Activated CD4-positive, alpha-beta T cell treated with anti-CD3 and anti-CD28 coated beads, Interleukin-2, amount 10 ng/mL, durations not matched to agents 7 days and 5 days (primary cell): ENCODE measurements at places on chromosomes 5 and 9.

DNA sequence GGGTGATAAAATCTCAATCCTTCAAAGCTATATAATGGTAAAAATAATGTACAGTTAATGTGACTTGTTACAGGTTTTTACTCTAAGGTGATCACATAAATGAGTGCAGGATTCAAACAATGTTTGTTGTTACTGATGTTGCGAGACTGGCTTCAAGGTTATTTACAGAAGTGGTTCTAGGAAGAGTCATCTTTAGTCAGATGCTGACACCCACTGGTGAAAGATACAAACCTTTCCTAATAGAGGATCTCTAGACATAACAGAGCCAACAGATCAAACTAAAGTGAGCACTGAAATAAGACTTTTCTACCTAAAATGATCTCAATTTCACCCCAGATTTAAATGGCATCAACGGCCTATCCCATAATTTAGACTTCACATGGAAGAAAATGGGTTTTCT is 20.2 kb downstream of the ARSB start:
- H3K27ac ChIP-seq, result no peak overlapping the region
- no peaks in the 10 kb centered on the region for H3K4me1 ChIP-seq
- peak; percentile 18 for DNase-seq
- no peak overlapping the region for H3K4me3 ChIP-seq
- peaks cover 10% of the 10 kb centered on the region for H3K36me3 ChIP-seq

- no peak for DNase-seq
- H3K4me3 ChIP-seq, result no peak overlapping the region
- H3K36me3 ChIP-seq, result no peaks in the 10 kb centered on the region
- no peak overlapping the region for H3K27ac ChIP-seq
- H3K4me1 ChIP-seq, result no peaks in the 10 kb centered on the region
Observed at GRCh38 chr9:31210978-31211570, 1173.4 kb upstream of the ACO1 start.

GRCh38 chr9:6355728-6356127 is 27.6 kb downstream of the TPD52L3 start:
- H3K27me3 ChIP-seq, result peaks cover 6% of the 10 kb centered on the region
- H3K36me3 ChIP-seq, result no peaks in the 10 kb centered on the region
- H3K4me3 ChIP-seq, result no peak overlapping the region
- no peak overlapping the region for H3K27ac ChIP-seq
- peaks cover 13% of the 10 kb centered on the region for H3K4me1 ChIP-seq

GRCh38 chr5:38500573-38501260 is 55.7 kb downstream of the LIFR start:
- DNase-seq, result no peak
- H3K36me3 ChIP-seq, result no peaks in the 10 kb centered on the region
- no peaks in the 10 kb centered on the region for H3K4me1 ChIP-seq
- H3K27ac ChIP-seq, result no peak overlapping the region
